ENCODE measurements at places on chromosomes 7 and 10. TPM values are rescaled to one million over a fixed set of nuclear protein-coding genes. Genes with fewer than 3 reads are reported as not detected.

GIMAP1 gene
- 27.2 TPM for total RNA-seq

NEUROG3 gene
- not detected for total RNA-seq

DGKI gene
- total RNA-seq, result 3.4 TPM

ENTPD1 gene
- 47.1 TPM for total RNA-seq

POLR3A gene
- 26.1 TPM for total RNA-seq

PPP1R3C gene
- 0.07 TPM for total RNA-seq

C7orf33 gene
- total RNA-seq, result not detected

TMEM213 gene
- total RNA-seq, result 4.6 TPM

TRIM73 gene
- 12.4 TPM for total RNA-seq

Measured in T-helper 1 cell treated with Interleukin-12 subunit alpha and Interleukin-12 subunit beta and Interleukin-4 antibody, amounts not matched to agents 30 ng/mL and 1 ng/mL, for 36 hours (primary cell).